Naive thymus-derived CD8-positive, alpha-beta T cell (primary cell): ENCODE measurements at places on chromosomes 4 and X.

GRCh38 chrX:39821709-39822095 is 276.1 kb downstream of the BCOR start:
- peaks cover 6% of the 10 kb centered on the region for H3K27me3 ChIP-seq
- peaks cover 5% of the 10 kb centered on the region for H3K4me1 ChIP-seq
- H3K36me3 ChIP-seq, result no peaks in the 10 kb centered on the region
- no peak for DNase-seq
- H3K27ac ChIP-seq, result no peak overlapping the region

- DNase-seq, result no peak
- H3K4me1 ChIP-seq, result peaks cover 3% of the 10 kb centered on the region
- H3K36me3 ChIP-seq, result peaks cover 22% of the 10 kb centered on the region
- H3K27me3 ChIP-seq, result no peaks in the 10 kb centered on the region
These were observed 220.6 kb upstream of the ZC4H2 start for GRCh38 chrX:65196758-65197360.

DNA sequence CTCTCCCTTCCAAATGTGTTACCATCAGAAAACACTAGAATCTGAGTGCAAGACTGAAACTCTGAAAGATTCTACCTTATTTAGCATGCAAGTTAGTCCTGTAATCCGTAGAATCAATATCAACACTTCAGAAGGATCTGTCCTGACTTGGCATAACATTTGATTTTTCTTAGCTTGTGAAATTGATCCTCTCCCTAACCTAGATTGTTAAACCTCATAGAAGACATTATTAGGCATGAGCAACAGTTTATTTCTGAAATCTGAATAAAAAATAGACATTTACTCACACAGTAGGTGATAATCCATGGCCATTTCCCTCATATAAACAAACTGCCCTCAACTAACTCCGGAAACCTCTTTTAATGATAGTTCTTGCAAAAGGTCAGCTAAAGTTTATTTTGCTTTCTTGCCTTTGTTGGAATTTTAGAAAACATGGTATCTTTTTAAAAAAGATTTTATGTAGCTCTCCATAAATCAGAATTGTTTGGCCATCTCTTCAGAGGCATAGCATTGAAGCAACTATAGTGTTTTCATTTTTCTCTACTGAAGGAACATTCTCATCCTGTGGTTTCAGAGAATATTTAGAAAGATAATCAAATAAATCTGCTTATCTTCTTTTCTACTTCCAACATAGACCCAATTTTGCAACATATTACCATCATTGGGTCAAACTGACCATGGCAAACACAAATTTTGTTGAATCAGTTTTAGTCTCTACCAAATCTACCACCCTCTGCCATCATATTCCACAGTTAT is 38.5 kb upstream of the PDLIM5 start:
- H3K27me3 ChIP-seq, result peaks cover 11% of the 10 kb centered on the region
- no peaks in the 10 kb centered on the region for H3K4me1 ChIP-seq
- H3K4me3 ChIP-seq, result no peak overlapping the region
- no peak for DNase-seq

GRCh38 chr4:27366104-27366823 is 505.6 kb downstream of the STIM2 start:
- H3K36me3 ChIP-seq, result no peaks in the 10 kb centered on the region
- H3K27ac ChIP-seq, result no peak overlapping the region
- H3K4me3 ChIP-seq, result no peak overlapping the region
- DNase-seq, result no peak
- no peaks in the 10 kb centered on the region for H3K4me1 ChIP-seq

DNA sequence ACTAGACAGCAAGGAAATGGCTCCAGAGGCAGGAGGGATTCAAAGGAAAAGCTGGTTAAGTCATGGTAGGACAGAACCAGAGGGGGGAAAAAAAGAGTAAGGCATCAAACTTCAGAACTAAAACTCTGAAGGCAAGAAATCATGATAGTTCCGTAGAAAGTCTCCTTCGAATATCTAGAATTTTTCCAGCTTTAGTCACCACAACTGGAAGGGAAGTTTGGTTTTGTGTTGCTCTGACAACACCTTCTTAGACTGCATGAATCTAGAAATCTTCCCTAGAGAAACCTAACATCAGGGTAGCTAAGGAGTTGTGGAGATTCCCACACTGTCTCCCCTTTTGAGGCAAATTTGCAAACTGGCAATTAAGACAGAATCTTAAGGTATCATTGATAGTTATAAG is 33.7 kb downstream of the AMMECR1 start:
- H3K4me1 ChIP-seq, result peaks cover 5% of the 10 kb centered on the region
- H3K27ac ChIP-seq, result no peak overlapping the region
- H3K27me3 ChIP-seq, result no peaks in the 10 kb centered on the region
- H3K36me3 ChIP-seq, result peaks cover 8% of the 10 kb centered on the region
- H3K4me3 ChIP-seq, result no peak overlapping the region
